Right renal pelvis (tissue), 4 donors: ENCODE measurements at places on chromosomes 3 and 15.

DNA sequence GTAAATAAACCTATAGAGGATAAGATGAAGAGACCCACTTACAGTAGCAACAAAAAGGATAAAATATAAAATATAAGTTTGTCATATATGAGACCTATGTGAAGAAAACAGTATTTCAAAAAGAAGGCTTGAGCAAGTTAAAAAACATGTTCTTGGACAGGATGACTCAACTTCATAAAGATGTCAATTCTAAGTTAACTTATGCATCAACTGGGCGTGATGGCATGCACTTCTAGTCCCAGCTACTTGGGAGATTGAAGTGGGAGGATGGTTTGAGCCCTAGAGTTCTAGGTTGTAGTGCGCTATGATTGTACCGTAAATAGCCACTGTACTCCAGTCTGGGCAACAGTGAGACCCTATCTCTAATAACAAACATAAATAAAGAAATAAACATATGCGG lies 59.7 kb downstream of the PDCD6IP start:
- no peak for DNase-seq

GRCh38 chr3:188915127-188915526 lies 256.6 kb upstream of the TPRG1 start:
- DNase-seq, result no peak

DNA sequence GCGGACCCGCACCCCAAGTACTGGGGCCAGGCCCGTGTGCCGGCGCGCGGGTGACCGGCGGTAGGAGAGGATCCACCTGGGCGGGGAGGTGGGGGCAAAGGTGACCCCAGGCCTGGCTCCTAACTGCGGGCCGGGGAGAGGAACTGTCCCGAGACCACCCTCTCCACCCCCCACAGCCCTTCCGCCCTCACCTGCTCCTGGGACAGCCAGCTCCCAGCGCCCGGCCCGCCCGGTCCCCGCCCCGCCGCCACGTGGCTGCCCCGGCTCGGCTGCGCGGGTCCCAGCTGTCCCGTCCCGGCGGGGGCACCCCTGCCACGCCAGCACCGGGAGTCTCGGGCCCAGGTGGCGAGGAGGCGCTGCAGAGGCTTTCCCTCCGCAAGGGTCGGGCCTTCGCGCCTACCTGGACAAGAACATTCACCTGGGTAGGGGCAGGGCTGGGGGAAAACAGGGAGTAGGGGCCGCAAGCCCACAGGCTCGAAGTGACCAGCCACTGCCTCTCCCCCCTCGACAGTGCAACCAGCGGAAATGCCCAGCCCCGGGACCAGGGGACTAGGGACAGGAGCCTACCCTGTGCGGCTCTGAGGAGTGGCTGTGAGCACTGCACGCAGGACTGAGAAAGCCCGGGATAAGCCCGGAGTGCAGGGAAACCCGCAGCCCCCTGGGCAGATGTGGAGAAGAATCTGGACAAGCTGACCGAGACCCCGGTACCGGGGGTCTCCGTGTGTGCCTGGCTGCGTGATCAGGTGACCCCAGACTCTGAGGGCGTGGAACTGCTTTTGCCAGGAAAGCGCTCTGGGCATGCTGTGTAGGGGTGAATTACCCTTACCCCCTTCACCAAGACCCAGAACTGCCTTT lies at the start of gene SLC12A8:
Gene SLC12A8, minus strand, starts transcription at position 240 of the 855 bp plus-strand sequence. CDS start 1,399 bp downstream, outside the sequence.
- DNase-seq, result no peak

DNA sequence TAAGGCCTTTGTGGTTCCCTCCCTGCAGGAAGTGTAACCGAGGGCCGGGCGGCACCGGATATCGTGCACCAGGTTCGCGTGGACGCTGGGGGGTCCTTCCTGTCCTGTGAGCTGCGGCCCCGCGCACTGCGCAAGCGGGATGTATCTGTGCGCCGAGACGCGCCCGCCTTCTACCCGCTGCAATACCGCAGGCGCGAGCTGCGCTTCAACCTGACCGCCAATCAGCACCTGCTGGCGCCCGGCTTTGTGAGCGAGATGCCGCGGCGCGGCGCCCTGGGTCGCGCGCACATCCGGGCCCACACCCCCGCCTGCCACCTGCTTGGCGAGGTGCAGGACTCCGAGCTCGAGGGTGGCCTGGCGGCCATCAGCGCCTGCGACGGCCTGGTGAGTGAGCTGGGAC lies 35.9 kb downstream of the SAXO2 start:
- peak; percentile 5 for DNase-seq

- DNase-seq, result no peak
Observed at GRCh38 chr3:35648347-35648746, 9.0 kb downstream of the ARPP21 start.

GRCh38 chr3:49339581-49339940 lies 292 bp downstream of the USP4 start:
- DNase-seq, result no peak

GRCh38 chr3:35970793-35971192 lies 331.5 kb downstream of the ARPP21 start:
- DNase-seq, result no peak

DNA sequence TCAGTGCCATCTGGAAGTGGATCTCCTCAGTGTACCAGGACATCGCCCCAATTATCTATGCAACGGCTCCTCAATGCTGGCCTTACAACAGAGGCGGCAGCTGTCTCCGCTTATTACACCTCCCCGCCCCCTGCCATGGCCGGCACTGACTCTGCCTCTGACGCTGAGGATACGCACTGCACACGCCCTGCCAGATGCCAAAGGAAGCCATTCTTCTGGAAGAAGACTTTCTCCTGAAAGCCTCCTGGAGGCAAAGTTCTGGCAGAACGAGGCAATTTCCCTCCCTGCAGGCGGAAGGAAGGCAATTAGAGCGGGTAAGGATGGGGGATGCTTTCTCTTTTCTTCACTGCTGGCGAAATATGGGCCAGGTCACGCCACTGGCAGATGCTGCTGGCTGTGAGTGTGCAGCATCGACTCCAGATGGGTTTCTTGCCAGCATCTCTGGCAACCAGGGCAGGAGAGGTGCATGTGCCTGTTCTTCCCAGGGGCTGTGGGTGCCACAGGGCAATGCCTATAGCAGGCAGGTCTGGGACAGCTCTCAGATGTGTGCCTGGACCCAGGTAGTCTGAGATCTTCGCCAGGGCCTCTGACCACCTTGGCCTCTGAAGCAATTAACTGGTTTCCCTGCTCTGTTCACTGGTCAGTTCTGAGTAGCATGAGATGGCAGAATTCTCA lies 62.2 kb upstream of the MRPS22 start:
- no peak for DNase-seq

DNA sequence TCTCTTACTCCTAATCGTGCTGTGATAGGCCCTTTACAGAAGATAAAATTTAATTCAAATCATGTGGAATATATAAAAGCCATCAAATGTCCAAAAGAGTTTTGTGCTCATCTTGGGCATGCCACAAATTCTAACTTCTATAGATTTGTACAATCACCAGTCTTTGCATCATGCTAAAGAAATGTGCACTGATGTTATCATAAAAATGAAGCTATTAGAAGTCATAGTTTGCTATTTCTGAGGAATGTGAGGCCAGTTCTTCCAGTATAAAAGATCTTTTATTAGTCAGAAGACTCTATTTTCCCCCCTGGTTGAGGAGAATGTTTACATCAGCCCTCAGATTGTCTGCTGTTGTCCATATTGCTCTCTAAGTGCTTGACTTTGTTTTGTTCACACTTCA lies 2.1 kb upstream of the ANXA2 start:
- DNase-seq, result no peak

DNA sequence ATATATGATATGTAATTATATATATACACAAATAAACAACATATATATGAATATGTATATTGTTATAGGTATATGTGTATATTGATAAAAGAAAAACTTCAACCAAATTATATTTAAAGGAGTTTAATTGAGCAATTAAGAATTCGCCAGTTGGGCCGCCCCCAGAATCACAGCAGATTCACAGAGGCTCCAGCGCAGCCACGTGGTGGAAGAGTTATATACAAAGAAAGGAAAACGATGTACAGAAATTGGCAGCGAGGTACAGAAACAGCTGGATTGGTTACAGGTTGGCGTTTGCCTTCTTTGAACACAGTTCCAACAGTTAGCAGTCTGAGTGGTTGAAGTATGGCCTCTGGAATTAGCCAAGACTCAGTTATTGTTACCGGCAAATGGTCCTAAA lies 137.3 kb upstream of the SLC24A5 start:
- no peak for DNase-seq

GRCh38 chr3:147410116-147410525 lies 956 bp downstream of the ZIC1 start:
- no peak for DNase-seq

GRCh38 chr3:108153451-108153981 lies 62.7 kb upstream of the CD47 start:
- DNase-seq, result no peak

DNA sequence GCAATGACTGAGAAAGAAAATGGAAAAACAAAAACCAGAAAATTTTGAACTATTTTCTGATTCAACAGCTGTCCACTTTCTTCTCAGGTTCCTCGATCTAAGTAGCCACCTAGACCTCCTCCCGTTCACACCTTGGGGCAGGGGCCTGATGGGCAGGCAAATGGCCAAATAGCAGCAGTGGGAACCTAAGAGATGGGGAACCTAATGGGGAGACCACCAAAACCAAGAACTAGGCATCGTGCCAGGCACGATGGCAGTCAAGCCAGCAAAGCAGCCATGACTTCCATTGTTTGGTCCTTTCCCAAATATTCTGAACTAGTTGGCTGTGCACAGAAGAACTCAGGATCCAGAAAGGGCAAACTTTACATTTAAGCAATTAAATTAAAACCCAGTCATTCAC lies 57.1 kb downstream of the CAPN7 start:
- DNase-seq, result no peak

- no peak for DNase-seq
Observed at GRCh38 chr3:143135150-143135549, 15.6 kb downstream of the CHST2 start.

- DNase-seq, result no peak
Observed at GRCh38 chr3:128254066-128254590, 100.8 kb downstream of the EEFSEC start.

- DNase-seq, result no peak
Observed at GRCh38 chr15:39369768-39370167, 211.1 kb upstream of the THBS1 start.

DNA sequence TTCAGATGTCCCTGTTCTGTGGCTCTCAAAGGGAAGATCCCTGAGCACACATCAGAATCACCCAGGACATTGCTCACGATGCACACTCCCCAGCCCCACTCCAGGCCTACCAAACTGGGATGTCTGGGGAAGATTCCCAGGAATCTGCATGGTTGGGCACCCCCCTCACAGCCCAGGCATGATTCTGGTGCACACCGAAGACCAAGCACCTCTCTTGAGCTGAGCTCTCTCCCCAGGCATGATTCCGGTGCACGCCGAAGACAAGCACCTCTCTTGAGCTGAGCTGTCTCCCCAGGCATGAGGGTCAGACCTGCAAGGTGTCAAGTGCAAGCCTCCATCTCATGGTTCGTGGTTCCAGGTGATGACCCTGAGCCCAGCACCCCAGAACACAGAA lies 112.2 kb upstream of the MEF2A start:
- no peak for DNase-seq

- DNase-seq, result no peak
Observed at GRCh38 chr3:30124435-30125370, 481.7 kb upstream of the TGFBR2 start.

GRCh38 chr3:12655701-12656100 lies 8.2 kb downstream of the RAF1 start:
- no peak for DNase-seq

- no peak for DNase-seq
Observed at GRCh38 chr3:61092870-61093269, 158.4 kb downstream of the FHIT start.

DNA sequence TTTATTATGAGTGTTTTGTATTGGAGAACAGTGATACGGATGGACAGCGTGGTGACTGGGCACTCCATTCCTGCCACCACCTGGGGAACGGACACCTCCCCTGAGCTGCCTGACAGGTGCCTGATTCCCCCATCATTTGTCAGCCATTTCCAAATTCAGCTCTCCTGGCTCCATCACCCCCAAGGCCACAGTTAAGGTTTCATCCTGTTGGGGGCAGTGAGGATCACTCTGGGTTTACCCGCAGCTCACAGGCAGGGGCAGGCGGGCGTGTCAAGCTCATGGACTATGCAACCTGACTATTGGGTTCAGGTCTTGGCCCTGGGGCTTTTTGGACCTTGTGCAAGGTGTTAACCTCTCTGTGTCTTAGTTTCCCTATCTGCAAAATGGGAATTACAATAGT lies 76.3 kb downstream of the RAB11A start:
- DNase-seq, result no peak

- DNase-seq, result no peak
Observed at GRCh38 chr3:5195605-5196004, 8.1 kb downstream of the EDEM1 start.

GRCh38 chr3:56322862-56323261 lies 145.4 kb downstream of the ERC2 start:
- no peak for DNase-seq

DNA sequence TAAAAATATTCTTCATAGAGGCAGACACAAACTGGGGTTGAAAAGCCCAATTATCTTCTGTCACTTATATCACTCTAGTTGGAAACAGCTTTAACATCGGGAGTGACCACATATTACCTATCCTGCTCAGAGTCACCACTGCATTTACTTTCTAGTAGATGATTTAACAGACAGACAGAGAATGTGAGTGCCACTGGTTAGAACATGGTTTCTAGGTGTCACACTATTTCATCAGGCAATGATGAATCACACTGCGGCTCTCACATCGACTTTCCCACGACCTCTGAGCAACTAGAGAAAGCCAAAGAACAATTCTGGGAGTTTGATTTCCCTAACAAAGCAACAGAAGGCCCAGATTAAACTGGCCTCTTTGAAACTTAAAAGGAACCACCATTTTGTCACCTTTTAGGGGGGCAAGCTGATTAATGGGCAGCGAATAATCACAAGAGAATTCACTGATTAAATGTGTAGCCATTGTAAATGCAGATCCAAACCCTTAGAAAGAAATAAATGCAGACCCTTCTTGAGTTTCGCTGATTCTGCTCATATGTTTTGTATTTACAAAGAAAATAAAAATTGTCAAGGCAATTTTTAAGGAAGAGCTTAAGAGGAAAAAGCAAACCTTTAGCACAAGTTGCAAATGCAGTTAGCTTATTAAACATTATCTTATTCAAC lies 112.6 kb upstream of the KBTBD8 start:
- no peak for DNase-seq

DNA sequence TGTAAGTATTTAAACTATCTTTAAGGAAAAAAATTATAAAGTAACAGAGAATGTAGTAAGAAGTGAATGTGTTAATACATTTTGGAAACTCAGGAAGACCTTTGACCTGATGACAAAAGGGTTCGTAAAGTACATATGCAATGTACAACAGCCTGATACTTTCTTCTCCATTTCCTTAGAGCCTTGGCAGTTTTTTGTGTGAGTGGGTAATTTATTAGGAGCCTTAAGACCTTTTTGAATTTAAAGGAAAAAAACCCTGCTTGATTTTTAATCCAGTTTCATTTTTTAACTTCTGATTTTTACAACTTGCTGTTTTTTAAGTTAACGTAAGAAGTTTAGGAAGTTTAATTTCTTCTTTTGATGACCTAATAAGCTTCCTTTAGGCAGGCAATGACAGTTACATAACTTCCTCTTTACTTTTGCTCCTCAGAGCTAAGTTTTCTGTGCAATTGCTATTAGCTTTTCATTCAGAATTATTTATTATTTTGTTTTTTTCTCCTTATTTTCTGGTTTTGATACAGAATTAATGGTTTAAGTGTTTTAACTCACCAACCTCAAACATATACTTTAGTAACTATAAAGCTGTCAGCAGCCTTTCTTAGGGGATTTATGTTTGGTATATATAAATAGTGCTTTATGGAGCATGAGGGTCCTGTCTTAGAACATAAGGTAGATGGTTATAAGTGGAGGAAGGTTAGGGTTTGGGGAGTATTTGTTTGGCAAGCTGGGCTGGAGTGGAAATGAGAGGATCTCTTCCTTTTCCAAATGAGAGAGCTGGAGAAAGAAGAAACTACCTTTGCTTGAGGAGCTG lies 35.2 kb downstream of the ARMC8 start:
- DNase-seq, result no peak
